Right ventricle myocardium superior (tissue), 1 donor: ENCODE measurements at places on chromosomes 6 and 20. TPM values are rescaled to one million over a fixed set of nuclear protein-coding genes. Genes with fewer than 3 reads are reported as not detected.

GTF3C6 gene
- 110 TPM for total RNA-seq

DNA sequence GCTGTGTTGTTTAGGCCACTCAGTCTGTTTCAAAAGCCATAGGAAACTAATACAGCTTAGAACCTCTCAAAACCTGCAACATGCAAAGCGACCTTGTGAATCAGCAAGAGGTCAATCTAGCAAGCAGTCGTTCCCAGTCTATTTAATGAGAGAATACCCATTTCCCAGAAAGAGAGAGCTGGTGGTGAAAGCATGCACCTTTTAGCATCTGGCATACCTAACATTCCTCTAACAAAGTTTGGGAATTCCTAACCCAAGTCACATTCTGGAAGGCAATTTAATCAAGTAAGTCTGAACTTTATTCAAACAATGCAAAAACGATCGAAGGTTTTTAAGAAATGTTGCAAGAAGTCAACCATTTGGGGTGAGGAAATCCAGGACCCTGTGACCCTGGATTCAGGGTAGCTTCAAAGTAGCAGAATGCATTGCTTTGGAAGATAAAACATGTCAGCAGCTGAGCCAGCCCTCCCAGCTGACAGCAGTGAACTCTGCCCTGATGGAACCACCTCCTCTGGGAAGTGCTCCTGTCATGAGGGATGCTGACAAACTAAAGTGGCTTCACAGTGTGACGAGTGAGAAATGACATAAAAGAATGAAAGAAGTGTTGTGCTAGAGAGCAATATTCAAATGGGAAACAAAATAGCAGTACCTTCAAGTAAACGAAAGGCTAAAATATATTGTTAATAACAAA lies 104.8 kb downstream of the GMDS start:
- DNase-seq: no peak

DNA sequence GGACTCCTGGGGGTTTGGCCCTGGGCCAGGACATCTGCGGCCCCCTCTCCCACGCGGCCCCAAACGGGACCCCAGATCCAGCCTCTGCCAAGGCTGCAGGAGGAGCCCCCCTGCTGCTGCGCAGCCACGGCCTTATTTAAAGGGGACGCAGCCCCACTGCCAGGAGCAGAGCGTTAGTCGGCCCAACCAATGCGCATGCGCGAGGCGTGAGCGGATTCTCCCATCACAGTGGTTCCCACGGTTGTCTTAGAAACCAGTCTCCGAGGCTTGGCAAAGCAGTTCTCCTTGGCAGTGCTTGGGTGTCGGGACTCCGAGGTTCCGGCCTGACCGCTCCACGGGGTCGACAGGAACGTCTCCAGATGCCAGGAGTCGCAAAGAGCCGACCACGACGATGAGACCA lies 288.3 kb upstream of the ZNF337 start:
- peak; percentile 77 for DNase-seq

DNA sequence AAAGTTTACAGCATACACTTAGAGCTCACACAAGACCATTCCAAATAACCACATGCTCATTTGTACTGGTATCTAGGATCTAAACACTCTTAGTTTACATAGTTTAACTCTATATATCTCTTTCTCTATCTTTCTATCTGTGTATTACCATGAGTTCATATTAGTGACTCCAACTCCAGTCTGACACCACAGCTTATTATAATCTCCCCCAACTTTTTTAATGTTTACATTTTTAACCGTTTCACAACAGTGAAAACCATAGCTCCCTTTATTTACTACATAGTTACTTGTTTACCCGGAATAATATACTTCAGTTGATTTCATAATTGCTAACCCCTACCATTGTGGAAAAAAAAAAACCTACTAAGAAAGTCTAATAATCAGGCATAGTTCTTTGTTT lies 362.4 kb upstream of the RGS17 start:
- DNase-seq: no peak

- DNase-seq: peak; percentile 90
Measured at GRCh38 chr6:111591370-111591900, 14.2 kb downstream of the TRAF3IP2 start.

- DNase-seq: no peak
Measured at GRCh38 chr6:142260748-142261147, 41.1 kb upstream of the ADGRG6 start.

DNA sequence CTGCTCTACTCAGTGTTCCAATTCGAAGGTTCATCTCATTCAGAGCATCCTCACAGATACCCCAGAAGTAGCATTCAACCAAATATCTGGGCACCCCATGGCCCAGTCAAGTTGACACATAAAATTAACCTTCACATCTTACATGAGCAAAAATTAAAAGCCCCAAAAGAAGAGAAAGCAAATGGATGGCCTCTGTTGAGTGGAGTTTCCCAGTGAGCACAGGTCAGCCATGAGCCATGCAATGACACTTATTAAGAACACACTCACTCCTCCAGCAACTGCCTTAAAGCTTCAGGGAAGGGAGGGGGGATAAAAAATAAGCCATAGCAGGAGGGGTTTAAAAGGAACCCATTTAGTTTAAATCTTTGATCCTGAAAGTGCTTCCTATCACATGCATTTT lies 14.6 kb upstream of the THBS2 start:
- no peak for DNase-seq

DNA sequence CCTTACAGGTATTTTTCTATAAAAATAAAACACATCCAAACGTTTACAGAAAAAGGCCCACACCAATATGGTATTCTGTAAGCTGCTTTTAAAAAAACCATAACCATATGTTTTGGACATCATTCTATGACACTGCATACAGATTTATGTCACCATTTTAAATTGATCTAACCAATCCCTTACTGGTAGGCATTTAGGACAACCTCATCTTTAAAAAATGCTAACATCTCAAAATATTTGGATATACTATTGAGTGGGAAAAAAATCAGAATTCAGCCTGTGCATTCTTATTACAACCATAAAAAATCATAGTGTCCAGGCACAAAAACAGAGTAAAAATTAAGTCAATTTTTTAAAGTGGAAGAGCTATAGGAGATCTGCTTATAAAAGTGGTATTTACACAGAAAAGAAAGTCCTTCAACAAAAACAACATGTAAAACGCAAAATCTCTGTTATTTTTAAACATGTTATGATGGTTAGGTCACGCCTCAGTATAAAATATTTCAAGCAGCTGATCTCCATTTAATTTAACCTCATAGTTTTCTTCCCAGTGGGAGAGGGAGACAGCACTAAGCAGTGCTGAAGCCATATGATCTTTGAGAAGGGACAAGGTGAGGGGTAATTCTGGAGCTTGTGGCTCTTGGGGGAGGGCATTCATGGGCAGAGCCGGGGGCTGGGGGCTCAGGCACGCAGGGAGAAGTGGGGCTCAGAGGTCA lies 21.2 kb downstream of the TRAM2 start:
- DNase-seq: no peak

DNA sequence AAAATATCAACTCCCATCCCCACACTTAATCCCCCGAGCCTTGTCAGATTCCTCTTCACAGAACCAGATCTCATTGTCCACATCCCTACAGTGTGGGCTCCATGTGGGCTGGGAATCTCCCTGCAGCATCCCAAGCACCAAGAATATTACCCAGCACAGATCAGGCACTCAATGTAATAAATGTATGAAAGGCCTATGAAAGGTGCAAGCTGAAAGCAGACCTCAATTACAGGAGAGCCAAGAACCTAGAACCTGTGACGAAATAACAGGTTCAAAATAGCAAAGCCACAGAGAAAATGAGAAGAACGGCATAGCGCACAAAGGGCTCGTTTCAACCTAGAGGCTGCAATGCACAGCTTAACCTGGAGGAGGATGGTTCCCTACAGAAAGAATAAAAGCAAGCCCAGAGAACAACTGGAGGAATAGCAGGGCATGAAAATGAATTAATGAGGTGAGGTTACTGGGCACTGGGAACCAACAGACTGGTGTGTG lies 3.1 kb downstream of the SLC23A2 start:
- DNase-seq: no peak
